Astrocyte of the cerebellum (primary cell): ENCODE measurements at places on chromosomes 3 and 15.

- peak; percentile 28 for DNase-seq
These were observed 42.6 kb upstream of the TMCO5A start for GRCh38 chr15:37891766-37892368.

- no peak for DNase-seq
These were observed 150.7 kb downstream of the LRTM1 start for GRCh38 chr3:54777141-54777540.

- DNase-seq = peak; percentile 68
These were observed 115.0 kb downstream of the NR1D2 start for GRCh38 chr3:24060055-24060454.

GRCh38 chr3:185216607-185216958 is 37.3 kb downstream of the EHHADH start:
- DNase-seq = no peak

GRCh38 chr3:54094926-54095325 is 27.4 kb upstream of the CACNA2D3 start:
- no peak for DNase-seq

DNA sequence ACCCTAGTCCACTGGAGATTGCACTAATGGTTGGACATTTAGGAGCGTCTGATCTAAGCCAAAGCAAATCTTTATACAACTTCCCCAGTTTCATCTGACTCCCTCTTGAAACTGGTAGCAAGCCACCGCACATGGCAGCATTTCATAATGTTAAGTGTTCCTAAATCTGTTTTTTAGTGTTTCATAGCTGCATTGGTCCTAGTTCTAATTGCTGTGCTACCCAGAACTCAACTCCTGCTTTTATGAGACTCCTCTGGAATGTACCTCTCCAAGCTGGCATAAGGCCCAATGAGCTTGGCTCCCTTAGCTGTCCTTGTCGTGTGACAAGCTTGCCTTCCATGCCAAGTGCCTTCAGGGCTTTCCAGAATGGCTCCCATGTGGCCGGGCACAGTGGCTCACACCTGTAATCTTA is 65.3 kb upstream of the FLNB start:
- no peak for DNase-seq

- no peak for DNase-seq
These were observed 31.3 kb upstream of the RAB6B start for GRCh38 chr3:133926736-133927539.

GRCh38 chr3:49498648-49499047 is 28.6 kb downstream of the DAG1 start:
- no peak for DNase-seq
